ENCODE measurements at places on chromosomes 12 and 14. TPM values are rescaled to one million over a fixed set of nuclear protein-coding genes. Genes with fewer than 3 reads are reported as not detected.

Gene SLC39A2
- total RNA-seq = not detected

Gene INHBC
- total RNA-seq = not detected

Gene LRRC23
- total RNA-seq = 15.6 TPM

Gene DDX54
- total RNA-seq = 79.5 TPM

Gene LRRK2
- total RNA-seq = 2.5 TPM

Gene DAO
- not detected for total RNA-seq

Gene MGP
- not detected for total RNA-seq

Gene AKT1
- 85.1 TPM for total RNA-seq

Gene MIP
- total RNA-seq = not detected

Gene MYF6
- total RNA-seq = not detected

Gene BCL2L14
- total RNA-seq = not detected

Gene SCNN1A
- 3.9 TPM for total RNA-seq

Gene PLEKHD1
- 0.02 TPM for total RNA-seq

Measured in A549 treated with DMSO at 1 μM for 4 hours (cell line).